T-helper 17 cell (primary cell): ENCODE measurements at places on chromosomes 16 and 17. TPM values are rescaled to one million over a fixed set of nuclear protein-coding genes. Genes with fewer than 3 reads are reported as not detected.
A peak's percentile ranks its signal among the peaks of the same experiment; 100 is the strongest.

The SEPTIN1 gene
- 192 TPM for total RNA-seq

The KRT20 gene
- not detected for total RNA-seq

The CIBAR2 gene
- not detected for total RNA-seq

The LPO gene
- not detected for total RNA-seq

The SHISA9 gene
- not detected for total RNA-seq

The CD300H gene
- total RNA-seq, result not detected

The ANKRD13B gene
- 7.9 TPM for total RNA-seq

The SNAI3 gene
- total RNA-seq, result 7.7 TPM

The SRR gene
- total RNA-seq, result 3.9 TPM

The P2RX5 gene
- 21.8 TPM for total RNA-seq

DNA sequence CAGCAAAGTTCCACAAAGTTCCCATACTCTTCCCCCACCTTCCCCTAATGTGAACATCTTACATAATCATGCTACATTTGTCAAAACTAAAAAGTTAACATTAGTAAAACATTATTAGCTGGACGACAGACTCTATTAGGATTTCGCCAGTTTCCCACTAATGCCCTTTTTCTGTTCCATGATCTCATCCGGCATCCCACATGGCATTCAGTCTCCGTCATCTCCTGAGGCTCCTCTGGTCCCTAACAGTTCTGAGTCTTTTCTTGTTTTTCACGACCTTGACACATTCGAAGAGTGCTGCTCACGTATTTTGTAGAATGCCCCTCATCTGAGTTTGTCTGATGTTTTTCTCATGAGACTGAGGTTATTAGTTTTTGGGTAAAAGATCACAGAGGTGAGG is 8.8 kb upstream of the MPRIP start:
- DNase-seq, result no peak

- peak; percentile 18 for DNase-seq
Observed at GRCh38 chr17:19724501-19725420, 8.4 kb upstream of the SLC47A2 start.

GRCh38 chr16:68275611-68276191 is 11.4 kb downstream of the SLC7A6 start:
- peak; percentile 45 for DNase-seq

DNA sequence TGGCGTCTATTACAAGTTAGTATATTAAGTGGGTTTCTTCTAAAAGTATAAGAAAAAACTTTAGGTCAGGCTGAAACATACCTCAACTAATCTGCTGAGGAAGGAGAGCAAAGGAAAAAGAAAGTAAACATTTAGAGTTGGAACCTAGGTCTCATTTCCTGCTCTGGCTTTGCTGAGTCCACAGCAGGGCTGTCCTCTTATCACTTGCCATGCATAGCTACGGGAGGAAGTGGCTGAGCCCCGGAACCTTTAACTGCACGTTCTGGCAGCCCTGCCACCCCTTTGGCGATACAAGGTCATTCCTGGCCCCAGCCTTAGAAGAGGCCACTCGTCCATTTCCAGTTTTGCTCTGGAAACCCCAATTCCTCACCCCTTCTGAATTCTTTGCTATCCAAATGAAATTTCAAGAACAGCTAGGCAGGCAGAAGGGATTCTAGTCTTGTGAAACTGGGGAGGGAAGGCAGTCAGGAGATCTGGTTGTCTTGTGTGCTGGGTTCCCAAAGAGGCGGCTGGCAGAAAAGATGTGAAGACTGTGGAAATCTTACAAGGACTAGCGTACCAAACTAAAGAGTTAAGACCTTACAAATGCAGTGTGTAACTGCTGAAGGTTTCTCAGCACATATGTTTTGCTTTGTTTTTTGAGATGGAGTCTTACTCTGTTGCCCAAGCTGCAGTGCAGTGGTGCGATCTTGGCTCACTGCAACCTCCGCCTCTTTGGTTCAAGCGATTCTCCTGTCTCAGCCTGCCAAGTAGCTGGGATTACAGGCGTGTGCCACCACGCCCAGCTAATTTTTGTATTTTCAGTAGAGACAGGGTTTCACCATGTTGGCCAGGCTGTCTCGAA is 19.1 kb downstream of the WIPI1 start:
- DNase-seq, result no peak

DNA sequence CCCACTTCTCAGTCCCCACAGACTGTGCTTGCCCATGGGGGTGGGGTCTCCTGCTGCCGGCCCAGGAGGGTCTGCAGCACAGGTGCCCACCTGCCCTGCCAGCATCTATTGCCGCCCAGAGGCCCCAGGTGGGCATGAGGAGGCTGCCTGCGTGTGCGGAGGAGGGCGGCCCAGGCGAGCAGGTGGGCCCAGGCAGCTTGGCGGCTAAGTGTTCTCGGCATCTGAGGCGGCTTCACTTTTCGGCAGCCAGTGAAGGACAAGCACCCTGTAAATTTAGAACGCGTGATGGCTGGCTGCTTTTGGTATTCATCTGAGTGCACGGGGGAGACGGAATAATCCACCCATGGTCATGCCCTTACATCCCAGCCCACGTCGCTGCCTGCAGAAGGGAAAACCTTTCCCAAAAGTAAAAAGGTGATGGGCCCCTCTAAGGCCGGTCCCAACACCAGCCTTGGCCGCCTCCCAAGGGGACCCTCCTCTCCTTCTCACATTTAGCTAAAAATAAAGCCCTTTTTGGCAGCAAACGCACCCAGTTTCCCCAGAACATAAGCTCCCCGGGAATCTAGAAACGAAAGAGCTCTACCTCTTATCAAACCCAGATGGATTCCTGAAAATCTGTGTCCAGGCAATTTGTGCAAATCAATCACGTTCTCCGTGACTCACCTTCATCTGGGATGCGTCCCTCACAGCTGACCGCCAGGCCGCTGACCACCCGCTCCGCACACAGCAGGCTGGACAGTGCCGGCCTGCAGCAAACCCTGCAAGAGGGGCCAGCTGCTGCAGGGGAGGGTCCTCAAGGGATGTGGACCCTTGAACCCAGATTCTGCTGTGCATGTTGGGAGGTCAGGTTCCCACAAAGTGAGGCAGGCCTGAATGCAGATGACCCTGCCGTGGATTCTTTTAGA is 79.4 kb downstream of the RBFOX3 start:
- no peak for DNase-seq

GRCh38 chr17:36736201-36737156 is 135.1 kb downstream of the MRM1 start:
- DNase-seq, result no peak

DNA sequence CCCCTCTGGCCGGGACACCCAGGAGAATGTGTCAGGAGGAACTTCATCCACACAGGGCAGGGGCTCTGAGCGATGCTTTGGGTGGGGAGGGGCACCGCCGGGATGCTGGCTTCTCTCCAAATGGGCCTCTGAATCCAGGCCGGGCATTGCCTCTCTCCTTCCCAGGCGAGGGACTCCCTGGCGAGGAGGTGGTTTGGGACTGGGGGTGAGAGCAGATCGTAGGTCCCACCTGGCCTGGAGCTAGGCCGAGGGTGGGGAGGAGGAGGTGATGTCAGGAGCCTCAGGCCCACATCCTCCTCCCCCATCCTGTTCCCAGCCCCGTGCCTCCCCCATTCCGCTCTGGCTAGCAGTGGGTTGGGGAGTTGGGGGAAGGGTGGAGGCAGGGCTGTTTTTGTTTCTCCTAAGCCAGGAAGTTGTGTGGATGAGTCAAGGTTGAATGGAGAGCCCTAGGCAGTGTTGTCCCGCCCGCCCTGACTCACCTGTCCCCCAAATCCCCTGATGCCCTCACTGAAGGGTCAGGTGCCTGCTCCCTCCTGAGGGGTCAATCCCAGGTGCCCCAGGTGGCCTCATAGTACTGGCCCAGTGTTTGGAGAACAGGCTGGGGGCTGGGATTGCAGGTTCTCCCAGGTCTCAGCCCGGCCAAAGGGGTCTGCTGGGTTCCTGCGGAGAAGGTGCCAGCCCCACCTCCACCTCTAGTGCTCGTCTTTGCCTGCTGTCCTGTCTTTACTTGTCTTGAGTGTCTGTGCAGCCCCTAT is 2.8 kb downstream of the GRB7 start:
- no peak for DNase-seq

GRCh38 chr17:39325528-39326240 is 75.7 kb downstream of the FBXL20 start:
- no peak for DNase-seq

GRCh38 chr16:56506941-56507340 is 12.9 kb downstream of the BBS2 start:
- DNase-seq, result no peak

DNA sequence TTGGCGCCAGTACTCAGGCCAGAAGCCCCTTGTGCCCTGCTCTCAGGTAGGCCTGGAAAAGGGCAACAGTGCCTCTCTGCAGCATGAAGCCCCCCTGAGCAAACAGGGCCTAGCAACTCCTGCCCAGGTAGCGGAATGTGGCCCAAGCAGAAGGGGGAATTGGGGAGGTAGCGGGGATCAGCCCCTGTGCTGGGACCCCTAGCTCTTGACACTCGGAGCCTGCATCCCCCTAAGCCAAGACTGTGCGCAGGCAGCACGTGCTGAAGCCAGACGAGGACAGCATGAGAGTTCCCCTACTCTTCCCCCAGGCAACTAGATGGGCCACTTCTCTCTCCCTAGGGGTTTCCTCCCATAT is 823 bp upstream of the CD2BP2 start:
- no peak for DNase-seq

DNA sequence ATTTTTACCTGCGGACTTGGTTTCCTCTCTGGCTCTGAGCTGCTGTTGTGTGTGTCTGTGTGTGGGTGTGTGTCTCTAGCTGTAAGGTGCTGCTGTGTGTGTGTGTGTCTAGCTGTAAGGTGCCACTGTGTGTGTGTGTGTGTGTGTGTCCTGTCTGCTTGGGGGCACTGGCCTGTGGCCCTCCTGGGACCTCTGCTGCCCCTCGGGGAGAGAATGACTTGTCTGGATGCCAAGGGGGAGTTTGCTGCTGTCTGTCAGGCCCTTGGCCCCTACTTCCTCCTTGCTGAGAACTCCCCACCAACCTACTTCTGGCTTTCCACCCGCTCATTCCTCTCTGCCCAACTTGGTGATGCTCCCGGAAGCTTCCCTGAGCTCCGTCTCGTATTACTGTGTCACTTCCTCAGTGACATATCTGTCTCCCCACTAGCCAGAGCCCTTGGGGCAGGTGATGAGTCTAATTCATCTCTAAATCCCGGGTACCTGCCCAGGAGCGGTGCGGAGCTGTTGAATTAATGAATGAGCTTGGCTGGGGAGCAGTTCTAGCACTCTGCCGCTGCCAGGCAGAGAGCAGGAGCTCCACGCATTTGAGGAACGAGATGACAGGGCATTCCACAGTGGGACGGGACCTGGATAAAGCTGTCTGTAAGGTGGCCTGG is 3.5 kb upstream of the LASP1NB start:
- no peak for DNase-seq

DNA sequence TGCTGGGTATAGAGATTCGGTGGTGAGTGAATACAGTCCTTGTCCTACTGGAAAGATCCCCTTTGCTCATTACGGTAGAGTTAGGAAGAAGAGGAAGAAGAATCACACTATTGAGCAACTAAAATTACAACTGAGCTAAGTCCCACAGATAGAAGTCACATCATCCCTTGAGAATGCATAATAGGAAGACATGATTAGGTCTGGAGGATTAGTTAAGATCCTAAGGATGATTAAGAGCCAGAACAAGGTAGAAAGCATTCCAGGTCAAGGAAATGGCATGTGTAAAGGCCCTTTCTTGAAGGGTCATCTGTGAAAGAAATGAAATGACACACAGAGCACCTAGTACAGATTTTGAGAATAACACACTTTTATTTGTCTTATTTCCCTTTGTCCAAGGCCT is 503.5 kb downstream of the HAPSTR1 start:
- DNase-seq, result no peak

DNA sequence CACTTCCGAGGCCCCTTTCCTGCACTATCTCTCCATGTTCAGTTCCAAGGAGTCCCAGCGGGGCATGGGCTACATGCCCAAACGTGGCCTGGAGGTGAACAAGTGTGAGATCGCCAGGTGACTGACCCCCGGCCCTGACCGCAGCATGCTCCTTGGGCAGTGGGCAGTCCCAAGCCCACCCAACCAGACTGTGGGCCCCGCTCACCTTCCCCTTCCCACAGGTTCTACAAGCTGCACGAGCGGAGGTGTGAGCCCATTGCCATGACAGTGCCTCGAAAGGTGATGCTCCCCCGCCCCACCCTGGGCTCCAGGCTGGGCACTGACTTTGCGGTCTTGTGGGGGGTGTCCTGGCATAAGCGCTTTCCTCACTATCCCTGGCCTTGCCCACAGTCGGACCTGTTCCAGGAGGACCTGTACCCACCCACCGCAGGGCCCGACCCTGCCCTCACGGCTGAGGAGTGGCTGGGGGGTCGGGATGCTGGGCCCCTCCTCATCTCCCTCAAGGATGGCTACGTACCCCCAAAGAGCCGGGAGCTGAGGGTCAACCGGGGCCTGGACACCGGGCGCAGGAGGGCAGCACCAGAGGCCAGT is 4.7 kb downstream of the CORO1A start:
- no peak for DNase-seq

GRCh38 chr16:10561001-10561400 is 19.4 kb downstream of the EMP2 start:
- DNase-seq, result no peak

DNA sequence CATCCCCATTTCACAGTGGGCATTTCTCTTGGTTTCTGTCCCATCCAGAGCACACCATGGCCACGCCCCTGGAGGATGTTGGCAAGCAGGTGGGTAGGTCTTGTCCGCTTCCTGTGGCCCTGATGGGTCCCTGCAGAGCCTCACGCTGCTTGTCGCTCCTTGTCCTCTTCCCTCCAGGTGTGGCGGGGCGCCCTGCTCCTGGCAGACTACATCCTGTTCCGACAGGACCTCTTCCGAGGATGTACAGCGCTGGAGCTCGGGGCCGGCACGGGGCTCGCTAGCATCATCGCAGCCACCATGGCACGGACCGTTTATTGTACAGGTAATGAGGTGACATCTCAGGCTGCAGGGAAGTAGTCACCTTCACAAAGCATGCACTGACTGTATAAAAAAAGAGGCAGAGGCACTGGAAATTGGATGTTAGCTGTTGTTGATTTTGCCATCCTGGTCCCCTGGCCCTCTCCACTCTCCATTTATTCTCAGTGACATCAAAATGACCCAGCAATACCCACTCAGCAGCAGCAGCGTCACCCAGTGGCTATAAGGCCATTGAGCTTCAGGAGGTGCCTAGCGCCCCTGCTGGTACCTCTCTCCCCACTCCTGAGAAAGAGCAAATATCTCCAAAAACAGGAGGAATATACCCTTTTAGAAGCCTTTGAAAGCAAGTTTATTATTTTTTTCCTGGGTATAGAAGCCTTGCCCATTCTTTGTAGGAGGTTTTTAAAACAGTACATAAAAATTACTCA is 13.7 kb downstream of the METTL22 start:
- DNase-seq, result no peak

- peak; percentile 65 for DNase-seq
Observed at GRCh38 chr17:7336240-7337175, at the start of gene ACAP1. Gene ACAP1, plus strand, starts transcription at chr17:7336529. Its CDS starts 206 bp downstream, at chr17:7336735.

DNA sequence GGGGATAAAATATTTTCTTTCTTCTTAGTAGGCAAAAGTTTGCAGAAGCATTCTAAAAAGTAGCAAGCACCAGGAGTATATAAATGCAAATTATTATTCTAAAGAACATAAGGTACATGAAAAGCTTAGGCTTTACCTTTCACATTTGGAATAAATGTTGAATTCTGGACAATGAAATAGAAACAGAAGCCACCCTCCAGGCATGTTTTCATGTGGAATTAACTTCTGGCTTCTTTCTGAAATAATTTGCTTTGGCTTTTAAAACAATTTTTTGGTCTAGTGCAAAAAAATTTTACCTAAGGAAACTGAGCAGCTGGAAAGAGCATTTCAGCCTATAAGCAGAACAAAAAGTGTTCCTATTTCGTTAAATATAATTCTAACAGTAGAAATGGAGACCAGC is 109.5 kb upstream of the CORO6 start:
- DNase-seq, result no peak
